ENCODE measurements at places on chromosomes 16 and 17.

DNA sequence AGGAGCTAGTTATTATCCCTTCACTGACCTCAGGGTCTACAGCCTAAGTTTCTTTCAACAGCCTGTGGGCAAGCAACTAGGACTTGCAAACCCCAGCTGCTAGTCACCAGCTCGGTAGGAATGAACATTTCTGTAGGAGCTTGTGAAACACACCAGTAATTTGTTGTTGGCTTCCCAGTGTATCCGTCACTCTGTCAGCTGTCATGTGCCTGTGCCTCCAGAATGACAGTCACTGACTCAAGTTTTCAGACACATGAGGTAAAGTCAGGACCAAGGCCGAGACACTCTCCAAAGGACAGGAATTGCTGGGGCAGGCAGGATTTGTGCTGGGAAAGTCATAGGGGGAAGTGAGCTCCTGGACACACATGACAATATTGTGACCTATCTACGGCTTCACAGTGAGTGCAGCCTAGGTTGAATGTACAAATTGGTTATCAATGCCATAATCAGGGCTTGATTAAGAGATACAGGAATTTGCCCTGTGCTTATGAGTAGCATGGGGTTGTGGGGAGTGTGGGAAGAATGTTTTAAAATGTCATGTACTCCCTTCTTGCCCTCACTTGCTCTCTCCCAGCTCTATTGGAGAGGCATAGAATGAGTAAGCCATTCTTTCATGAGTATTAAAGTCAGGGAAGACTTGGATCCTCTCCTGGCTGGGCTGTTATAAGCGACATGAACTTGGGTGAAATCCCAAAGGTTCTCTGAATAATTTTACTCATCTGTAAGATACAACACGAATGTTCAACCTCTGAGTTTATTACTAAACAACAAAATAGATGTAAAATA lies 391.4 kb downstream of the UTP18 start:
- DNase-seq, result no peak

GRCh38 chr17:2398655-2399571 lies 1.9 kb downstream of the MNT start:
- DNase-seq, result no peak

GRCh38 chr17:16986391-16986790 lies 14.5 kb upstream of the TNFRSF13B start:
- no peak for DNase-seq

GRCh38 chr16:81544261-81544660 lies 99.7 kb downstream of the CMIP start:
- peak; percentile 18 for DNase-seq

GRCh38 chr17:58621174-58621573 lies 70.7 kb downstream of the TEX14 start:
- DNase-seq, result no peak

DNA sequence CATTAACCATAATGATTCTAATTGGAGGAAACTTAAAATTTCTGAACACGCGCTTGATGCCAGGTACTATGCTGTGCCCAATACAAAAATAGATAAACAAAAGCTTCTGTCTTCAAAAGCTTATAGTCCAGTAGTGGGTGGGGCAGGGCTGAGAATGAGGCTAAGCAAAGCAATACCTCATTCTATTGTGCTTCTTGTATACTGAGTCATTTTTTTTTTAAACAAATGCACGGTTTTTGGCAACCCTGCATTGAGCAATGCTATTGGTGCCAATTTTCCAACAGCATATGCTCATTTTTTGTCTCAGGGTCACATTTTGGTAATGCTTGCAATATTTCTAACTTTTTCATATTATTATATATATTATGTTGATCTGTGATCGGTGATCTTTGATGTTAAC lies 34.7 kb upstream of the HNF1B start:
- no peak for DNase-seq

- no peak for DNase-seq
Measured at GRCh38 chr16:27699540-27699939, 149.6 kb downstream of the KATNIP start.
